ENCODE measurements at places on chromosomes 1 and 21.
A peak's percentile ranks its signal among the peaks of the same experiment; 100 is the strongest.

DNA sequence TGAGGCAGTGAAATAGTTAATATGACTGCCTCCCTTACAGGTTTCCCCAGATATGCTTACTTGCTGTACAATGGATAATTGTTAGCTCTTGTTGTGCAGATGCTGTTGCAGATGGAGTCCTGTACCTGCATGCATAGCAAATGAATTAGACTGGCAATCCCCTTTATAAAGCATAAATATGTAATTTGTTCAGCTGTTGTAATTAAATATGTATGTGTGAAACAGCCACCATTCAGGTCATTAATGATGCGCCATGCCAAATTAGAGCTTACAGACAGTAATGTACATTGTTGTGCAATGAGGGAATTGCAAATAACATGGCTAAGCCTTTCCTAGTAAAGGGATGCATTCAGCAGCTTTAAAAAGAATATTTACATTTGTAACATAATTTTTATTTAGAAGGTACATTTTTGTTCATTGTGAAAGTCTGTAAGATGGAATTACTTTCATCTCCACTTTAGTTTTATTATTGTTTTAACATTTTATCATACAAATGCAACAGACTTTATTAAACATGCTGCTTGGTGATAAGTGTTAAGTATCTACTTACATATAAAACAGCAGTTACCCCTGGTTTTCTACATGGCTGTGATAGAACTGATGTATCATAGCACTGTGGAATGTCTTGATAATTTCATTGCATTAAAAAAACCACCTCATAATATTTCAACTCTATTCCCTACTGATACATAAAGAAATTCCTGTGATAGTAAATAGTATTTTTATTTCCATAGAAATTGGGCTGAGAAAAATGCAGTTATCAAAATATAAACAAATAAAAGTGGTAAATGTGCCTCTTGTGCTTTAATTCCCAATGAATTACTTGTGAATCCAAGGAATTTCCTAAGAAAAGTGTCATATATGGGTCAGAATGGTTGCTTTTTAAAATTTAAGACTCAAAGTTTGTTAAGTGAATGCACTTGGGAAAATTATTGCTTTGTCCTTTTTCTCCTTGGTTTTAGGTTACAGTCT is 99.0 kb downstream of the NFIA start:
- DNase-seq = no peak

DNA sequence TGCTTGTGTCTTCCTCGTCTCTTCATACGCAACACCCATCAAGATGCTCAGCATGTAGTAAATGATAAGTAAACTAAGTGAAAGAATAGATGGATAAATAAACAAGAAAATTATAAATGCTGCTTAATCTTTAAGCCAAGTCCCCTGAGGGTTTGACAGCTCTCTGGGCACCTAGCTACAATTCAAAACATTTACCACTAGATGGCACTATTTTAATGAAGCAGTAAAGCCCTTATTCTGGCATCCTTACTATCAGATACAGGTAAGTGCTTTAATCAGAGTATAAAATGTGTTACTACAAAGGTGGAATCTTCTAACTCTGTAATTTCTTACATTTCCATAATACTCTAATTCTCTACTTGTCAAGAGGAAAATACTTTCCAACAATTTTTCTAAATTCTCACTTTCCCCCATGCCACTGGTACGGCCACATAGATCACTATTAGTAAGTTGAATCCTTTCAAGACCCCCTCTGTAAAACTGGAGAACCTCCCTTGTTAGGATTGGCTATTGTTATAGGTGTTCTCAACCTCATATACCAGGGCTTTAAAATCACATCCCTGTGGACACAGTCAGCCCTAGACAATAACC is 137.8 kb downstream of the BARHL2 start:
- DNase-seq = no peak

DNA sequence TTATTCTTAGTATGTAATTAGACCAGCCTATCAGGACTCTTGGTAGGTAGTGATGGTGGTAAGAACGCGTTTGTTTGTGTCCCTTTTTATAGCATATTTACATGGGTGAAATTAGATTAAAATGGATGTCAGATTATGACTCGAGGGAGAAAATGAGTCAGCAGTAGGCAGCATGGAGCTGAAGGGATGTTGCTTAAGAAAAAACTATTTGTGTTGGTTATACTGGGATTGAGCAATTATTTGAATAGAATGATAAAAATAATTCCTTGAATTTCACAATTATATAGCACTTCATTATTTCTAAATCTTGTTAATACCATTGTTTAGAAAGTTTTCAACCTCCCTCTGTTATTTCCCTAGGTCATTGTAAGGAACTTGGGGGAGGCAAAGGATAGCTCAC is 348.8 kb downstream of the RYR2 start:
- DNase-seq = no peak

GRCh38 chr1:71087060-71087459 is 6.2 kb upstream of the ZRANB2 start:
- no peak for DNase-seq

- DNase-seq = peak; percentile 66
These were observed 18.1 kb downstream of the CFAP45 start for GRCh38 chr1:159881622-159882526.

GRCh38 chr1:37655274-37655673 is 20.6 kb upstream of the RSPO1 start:
- no peak for DNase-seq

GRCh38 chr1:224626042-224626441 is 9.9 kb downstream of the CNIH3 start:
- no peak for DNase-seq

GRCh38 chr1:5975133-5975880 is 16.9 kb downstream of the NPHP4 start:
- DNase-seq = no peak

GRCh38 chr21:36813052-36813451 is 114.1 kb downstream of the SIM2 start:
- no peak for DNase-seq

GRCh38 chr21:42304556-42305454 is 10.4 kb downstream of the TFF3 start:
- DNase-seq = no peak

DNA sequence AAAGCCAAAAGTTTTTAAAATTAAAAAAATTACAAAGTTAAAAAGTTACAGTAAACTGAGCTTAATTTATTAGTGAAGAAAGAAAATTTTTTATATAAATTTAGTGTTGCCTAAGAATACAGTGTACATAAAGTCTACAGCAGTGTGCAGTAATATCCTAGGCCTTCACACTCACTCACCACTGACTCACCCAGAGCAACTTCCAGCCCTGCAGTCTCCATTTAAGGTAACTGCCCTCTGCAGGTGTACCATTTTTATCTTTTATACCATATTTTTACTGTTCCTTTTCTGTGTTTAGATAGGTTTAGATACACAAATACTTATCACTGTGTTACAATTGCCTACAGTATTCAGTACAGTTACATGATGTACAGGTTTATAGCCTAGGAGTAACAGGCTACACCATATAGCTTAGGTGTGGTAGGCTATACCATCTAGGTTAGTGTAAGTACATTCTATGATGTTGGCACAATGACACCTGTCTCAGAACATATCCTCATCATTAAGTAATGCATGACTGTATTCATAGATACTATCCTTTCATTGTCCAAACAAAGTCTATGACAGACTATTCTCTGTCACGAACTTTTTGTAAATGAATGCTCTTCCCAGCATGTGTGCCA is 78.6 kb upstream of the PBX1 start:
- no peak for DNase-seq

DNA sequence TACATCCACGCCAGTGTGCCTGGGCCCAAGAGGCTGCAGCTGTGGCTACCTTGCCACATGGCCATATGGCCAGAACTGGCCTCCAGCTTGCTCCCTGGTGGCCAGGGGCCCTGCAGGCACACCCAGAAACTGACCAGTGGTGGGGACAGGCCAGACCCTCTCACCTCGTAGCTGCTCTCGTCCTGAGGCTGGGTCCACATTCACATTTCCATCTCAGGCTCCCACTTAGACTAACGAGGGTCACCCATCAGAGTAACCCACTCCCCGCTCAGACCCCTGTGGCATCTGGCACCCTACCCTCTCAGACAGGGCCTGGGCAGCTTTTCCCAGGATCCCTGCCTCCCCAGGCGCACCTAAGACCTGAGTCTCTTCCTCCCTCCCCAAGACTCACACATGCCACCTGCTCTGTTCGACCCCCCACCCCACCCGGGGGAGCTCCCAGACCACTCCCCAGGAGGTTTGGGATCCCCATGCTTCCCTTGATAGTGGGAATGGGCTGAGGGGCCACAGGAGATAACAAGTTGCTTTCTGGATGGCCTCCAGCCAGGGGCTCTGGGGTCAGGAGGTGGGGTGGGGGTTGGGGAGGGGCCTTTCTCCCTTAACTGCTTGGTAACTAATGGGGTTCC is 21.3 kb upstream of the RNU1-4 start:
- no peak for DNase-seq

GRCh38 chr1:13996334-13996733 is 296.3 kb downstream of the PRDM2 start:
- DNase-seq = no peak

All from NCI-H1436 treated with DMSO at 0.1 percent for 48 hours (cell line).